ENCODE measurements at places on chromosomes 7 and 10.

DNA sequence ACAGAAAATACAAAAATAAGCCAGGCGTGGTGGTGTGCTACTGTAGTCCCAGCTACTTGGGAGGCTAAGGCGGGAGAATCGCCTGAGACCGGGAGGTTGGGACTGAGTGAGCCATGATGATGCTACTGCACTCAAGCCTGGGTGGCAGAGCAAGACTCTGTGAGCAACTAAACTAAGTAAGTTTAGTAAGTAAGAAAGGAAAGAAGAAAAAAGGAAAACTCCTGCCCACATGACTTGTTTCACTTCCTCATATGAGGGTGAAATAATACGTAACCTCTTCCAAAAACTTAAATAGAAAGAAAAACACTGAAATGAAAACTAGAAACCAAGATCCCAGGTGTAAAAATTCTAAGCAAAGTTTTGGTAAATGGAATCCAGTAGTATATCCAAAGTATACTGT is 79.6 kb downstream of the LARP4B start:
- DNase-seq = peak; percentile 81

DNA sequence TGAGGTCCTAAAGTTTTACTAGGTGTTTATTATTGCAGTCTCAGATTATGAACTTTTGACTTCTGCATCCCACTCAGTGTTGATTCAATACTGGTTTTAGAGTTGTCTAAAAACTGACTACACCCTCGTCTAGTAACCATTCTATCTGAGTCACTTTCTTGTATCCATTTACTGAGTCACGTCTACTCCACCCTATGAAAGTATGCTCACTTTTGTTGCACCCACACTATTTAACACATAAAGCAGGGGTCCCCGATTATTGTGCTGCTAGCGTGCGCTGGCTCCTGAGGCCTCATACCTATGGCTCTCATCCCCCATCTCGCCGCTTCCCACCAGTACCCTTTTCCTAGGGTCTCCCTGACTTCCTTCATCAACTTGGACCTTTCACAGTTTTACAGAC is 2.0 kb downstream of the SAMD9 start:
- peak; percentile 63 for DNase-seq

DNA sequence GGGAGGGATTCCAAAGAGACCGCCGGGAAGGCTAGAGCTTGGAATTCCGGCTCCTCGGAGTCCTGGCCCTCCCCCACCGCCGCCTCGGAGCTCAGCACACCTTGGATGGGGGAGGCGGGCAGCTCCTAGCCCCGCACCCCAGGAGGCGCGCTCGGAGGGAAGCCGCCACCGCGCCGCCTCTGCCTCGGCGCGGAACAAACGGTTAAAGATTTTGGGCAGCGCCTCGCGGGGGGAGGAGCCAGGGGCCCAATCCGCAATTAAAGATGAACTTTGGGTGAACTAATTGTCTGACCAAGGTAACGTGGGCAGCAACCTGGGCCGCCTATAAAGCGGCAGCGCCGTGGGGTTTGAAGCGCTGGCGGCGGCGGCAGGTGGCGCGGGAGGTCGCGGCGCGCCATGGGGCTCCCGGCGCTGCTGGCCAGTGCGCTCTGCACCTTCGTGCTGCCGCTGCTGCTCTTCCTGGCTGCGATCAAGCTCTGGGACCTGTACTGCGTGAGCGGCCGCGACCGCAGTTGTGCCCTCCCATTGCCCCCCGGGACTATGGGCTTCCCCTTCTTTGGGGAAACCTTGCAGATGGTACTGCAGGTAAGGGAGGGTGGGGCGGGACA is at the start of gene CYP26A1:
CYP26A1 (plus strand) TSS at position 355 of the 608 bp plus-strand sequence; CDS start at position 397, 42 bp downstream.
- no peak for DNase-seq

DNA sequence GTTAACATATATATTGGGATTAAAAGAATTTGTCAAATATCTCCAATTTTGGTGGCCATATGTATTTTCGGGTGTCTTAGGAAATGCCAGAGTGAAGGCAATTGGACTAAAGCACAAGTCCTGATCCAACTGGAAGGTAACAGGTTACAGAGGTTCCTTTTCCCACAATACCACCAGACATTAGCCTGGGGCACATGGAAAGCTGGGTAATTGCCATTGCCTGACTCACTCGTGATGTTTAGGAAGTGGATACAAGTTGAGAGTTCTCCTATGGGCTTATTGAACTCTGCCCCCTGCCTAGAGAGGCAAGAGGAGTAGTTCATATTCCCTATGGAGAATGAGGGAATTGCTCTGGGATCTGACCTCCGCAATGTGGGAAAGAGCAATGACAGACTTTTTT is 5.7 kb downstream of the DNAH11 start:
- DNase-seq = no peak

DNA sequence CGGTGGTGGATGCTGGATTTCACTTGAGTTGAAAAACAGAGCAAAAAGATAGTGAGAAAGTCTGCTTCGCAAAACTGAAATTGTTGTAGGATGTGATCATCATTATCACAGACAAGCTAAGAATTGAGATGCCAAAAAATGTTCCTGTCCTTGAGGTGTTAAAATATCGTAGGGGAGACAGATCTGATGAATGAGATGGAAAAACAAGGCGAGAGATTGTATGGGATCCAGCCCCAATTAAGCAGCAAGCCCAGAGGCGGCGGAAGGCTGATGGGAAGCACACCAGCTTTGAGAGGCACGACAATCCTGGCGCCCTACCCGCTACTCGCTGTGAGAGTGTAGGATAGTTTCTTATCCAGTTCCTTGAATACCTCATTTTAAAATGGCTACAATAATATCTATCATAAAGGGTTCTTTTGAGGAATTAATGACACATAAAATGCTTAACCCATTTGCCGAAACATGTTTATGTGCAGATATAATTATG is 131.1 kb upstream of the PTN start:
- no peak for DNase-seq

DNA sequence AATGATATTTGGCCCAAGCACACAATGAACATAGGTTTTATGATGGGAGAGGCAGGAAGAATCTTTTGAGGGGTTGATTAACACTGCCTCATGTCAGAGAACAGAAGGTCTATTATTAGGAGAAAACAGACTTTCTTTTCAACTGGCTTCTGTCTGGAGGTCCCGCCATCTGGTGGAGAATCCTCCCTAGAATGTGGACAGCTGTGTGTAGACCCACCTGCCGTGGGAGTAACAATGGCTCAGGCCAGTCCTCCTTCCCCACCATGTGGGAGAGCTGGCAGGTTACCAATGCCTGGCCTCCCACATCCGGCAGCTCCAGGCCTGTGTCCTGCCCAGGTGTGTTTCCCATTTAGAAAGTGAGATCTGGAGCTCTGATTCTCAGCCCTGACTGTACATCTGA is 70.4 kb upstream of the AOAH start:
- DNase-seq = no peak

- no peak for DNase-seq
Measured at GRCh38 chr7:3436746-3437145, 135.7 kb downstream of the SDK1 start.

- no peak for DNase-seq
Measured at GRCh38 chr10:20535897-20536881, 360.9 kb downstream of the NEBL start.

DNA sequence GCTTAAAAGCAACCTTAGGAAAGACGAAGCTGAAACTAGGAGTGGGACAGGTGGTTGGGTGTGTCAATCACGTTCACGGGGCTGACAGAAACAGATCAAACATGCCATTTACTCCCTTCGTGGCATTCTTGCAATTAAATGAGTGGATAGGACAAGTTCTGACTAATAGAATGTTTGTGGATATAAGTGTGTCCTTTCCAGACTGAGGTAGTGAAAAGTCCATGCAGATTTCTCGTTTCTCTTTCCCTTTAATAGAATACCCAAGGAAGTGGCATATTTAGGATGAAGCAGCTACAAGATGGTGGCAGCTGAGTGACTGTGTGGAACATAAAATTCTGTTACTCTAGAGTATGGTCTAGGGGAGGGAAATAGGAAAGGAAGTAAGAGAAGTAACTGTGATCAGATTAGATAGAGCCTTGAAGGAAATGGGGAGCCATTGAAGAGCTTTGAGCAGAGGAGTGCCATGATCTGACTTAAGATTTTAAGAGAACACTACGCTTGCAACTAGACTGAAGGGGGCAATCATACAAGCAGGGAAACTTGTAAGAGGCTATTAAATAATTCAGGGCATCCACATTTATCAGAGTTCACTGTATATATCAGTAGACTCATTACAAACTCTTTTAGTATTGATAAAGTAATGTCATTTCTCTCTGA is 46.3 kb upstream of the HYAL4 start:
- no peak for DNase-seq

GRCh38 chr7:47413526-47414341 is 168.2 kb downstream of the TNS3 start:
- DNase-seq = no peak

Measured in suppressor macrophage treated with lipopolysaccharide for 1 hour (primary cell).